MM.1S (cell line): ENCODE measurements at places on chromosomes 12 and 14.

- DNase-seq, result no peak
These were observed 144.0 kb downstream of the HELB start for GRCh38 chr12:66446276-66446675.

- DNase-seq, result no peak
These were observed 120.4 kb downstream of the ETV6 start for GRCh38 chr12:11769723-11770514.

GRCh38 chr12:94849411-94849976 lies 154.0 kb downstream of the NDUFA12 start:
- DNase-seq, result no peak

DNA sequence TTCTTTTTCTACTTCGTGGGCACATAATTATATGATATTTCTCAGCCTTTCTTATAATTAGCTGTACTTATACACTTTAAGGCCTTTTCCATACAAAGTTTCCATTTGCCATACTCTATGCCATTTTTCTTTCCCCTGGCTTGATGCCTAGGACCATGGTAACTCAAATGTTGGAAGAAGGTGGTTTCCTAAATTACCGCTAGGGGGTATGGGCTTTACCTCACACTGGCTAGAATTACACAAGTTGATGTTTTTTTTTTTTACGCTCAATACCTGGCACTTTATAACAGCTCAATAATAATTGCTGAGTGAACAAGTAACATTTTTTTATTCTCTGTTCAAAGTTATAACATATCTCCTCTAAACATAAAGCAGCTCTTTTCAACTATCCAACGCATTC lies 306.8 kb upstream of the LRFN5 start:
- DNase-seq, result no peak

DNA sequence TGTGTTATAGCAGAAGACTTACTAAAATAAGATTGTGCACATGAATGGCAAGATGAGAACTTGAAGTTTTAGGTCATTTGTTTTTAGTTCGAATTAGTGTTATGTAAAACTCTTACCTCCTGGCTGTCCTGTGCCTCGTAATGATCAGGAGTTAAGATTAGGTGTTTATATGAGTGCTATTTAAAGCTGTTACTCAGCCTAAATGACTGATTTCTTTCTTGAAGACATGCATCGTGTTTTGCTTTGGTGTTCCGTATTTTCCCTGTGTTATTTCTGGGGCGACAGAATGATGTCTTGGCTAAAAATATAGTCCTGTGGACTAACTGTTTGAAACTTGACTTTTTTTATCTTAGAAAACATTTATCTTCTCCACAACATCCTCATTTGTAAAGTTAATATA lies 22.1 kb downstream of the SCYL2 start:
- DNase-seq, result no peak

DNA sequence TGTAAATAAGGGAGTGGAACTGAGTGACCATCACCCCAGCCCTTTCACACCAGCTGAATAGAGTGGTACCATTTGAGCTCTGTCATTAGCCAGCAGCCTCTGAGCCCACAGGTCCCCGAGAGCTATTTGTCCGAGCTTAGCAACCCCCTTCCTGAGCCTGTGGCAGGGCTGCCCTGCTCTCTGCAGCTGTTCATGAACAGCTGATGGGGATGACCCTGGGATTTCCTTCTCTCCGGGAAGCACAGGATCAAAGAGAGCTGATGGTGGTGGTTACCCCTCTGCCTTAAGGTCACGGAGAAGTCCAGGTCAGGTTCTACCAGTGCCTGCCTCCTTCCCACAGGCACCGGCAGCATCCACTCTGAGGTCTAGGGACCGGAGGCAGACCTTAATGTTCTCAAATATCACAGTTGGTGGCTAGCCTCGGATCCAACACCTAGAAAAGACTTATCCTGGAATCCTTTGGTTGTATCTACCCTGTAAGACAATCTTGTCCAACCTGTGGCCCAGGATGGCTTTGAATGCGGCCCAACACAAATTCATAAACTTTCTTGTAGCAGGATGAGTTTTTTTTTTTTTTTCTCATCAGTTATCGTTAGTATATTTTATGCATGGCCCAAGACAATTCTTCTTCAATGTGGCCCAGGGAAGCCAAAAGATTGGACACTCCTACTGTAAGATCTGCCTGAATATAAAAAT lies 81.1 kb downstream of the ESRRB start:
- no peak for DNase-seq

DNA sequence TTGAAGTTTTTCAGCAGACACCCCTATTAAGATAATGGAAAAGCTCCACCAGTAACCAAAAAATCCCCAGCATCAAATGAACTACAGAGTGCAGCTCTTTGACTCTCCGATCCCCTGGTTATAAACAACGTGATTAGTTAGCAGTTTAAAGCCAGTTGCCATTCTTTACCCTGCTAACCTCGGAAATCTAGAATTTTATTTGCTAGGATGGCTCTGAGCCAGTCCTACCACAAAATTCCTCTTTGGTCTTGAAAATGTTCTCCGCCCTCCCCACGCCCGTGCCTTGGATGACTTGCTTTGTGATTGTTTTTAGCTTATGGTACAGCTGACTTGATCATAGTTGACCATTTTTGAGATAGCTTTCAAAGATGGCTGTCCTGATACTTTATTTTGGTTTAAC lies 1.2 kb downstream of the KLHDC2 start:
- DNase-seq, result no peak

DNA sequence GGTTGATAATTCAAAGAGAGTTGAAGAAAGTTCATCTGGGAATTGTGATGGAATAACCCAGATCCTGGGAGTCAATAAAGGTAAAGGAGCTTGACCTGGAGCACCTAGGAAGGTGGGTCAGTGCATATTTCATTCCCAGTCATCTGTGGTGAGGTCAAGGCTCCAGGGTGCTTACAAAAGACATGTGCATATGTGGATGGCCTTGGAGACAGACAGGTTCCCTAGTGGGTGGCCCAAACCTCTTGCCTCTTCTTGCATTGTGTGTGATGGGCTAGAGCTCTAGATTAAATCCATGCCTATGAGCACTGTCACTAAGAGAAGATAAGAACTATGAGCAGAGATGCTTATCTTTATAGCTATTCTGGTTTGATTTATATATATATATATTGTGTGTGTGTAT lies 75.5 kb upstream of the CISTR start:
- DNase-seq, result no peak

GRCh38 chr12:12007713-12008231 lies 63.0 kb upstream of the BCL2L14 start:
- DNase-seq, result no peak

GRCh38 chr12:45575417-45575816 lies 154.1 kb upstream of the ARID2 start:
- DNase-seq, result no peak

DNA sequence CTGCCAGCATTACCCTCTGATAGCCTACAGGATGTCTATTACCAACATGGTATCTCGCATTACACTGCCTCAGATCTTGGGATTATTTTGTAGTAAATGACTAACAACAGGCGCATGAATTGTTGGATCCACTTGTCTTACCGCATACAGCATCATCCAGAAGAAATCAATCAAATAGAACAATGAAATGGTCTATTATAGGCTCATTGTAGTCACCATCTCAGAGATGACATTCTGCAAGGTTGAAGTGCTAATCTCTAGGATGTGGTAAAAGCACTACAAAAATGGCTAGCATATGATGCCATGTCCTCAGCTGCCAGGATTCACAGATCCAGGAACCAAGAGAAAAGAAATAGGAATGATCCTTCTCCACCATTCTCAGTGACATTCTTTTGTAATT lies 52.0 kb downstream of the WASHC3 start:
- DNase-seq, result no peak

- DNase-seq, result peak; percentile 67
These were observed at the start of gene CLEC2B for GRCh38 chr12:9869307-9870161. CLEC2B (minus strand) TSS chr12:9869354.

GRCh38 chr12:103865151-103865730 lies 24.2 kb upstream of the NT5DC3 start:
- no peak for DNase-seq

- DNase-seq, result no peak
These were observed 88.4 kb downstream of the BCAT1 start for GRCh38 chr12:24860546-24860945.

DNA sequence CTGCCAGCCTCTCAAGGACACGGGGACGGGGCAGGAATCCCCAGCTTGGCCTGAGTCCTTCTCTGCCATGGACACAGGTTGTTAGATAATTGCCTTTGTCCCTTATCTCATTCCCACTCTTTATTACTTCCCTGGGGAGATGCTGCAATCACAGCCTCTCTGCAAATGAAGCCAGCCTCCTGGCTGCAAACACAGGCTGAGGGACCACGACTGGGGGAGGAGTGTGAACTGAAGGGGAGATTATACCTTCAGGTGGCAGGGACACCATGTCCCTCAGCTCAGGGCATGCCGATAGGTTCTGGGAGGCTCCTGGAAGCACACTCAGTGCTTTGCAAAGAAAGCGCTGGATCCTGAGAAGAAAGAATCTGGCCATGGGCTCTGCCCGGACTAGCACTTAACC lies 16.1 kb upstream of the CHGA start:
- DNase-seq, result no peak

DNA sequence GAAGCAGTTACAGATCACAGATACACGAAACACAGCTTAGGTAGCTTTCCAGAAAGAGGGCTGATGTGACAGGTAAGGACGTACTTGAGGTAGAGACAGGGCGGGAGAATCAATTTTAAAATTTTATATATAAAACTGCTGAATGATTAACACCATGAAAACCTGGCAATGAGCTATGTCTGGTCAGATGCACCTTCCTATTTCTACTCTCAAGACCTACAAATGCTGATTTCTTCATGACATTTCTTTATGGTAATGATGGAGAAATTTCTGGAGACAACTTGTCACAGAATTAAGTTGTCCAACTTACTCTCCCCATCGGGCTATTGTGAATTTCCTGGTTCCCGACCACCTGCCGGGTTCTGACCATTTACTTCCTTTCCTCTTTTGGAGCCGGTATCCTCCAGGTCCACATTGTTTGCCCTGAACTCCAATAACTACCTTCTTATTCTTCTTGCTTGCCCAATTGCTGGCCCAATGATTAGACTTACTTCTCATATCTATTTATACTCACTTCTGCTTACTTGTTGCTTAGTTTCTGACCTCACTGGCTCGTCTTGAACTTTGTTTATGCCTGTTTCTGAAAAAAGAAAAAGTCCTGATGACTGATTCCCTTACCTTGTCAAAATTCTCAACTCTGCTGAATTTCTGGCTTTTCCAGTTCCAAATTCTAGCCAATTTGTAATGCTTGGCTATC lies 12.8 kb upstream of the ATP2B1 start:
- no peak for DNase-seq
